ENCODE measurements at places on chromosomes 5 and 9. TPM values are rescaled to one million over a fixed set of nuclear protein-coding genes. Genes with fewer than 3 reads are reported as not detected.

GRCh38 chr5:756171-756570, 28.4 kb downstream of the ZDHHC11B start:
- DNase-seq: no peak

DNA sequence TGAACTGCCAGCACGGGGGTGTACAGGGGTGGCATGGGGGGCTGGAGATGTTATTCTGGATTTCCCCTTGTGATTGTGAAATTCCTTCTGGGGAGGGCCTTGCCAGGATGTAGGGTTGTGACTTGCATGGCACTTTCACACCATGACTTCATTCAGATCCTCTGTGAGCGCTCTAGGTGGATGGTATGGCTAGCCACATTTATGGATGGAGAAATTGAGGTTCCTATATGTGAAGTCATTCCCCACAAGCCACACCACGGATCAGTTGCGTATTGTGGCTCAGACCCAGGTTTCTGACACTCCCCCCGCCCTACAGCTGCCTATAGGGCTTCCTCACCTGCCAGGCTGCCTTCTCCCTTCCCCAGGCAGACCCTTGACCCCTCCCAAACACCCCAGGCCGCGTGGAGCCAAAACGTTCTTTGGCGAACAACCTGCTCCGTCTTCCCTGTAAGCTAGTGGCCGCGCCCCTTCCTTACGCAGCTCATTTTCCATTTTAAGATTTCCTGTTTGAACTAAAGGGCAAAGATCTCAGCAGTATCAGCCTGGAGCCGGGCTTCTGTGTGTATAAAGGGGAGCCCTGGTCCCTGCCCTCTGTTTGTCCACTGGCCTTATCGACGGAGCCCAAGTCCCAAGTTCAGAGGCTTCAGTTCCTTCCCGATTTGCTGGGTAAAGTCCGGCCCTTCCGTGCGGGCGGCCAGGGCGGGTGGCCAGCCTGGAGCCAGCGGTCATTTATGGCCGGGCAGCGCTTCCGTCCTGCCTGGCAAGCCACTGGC, 97.8 kb upstream of the KLF4 start:
- DNase-seq: no peak

DNA sequence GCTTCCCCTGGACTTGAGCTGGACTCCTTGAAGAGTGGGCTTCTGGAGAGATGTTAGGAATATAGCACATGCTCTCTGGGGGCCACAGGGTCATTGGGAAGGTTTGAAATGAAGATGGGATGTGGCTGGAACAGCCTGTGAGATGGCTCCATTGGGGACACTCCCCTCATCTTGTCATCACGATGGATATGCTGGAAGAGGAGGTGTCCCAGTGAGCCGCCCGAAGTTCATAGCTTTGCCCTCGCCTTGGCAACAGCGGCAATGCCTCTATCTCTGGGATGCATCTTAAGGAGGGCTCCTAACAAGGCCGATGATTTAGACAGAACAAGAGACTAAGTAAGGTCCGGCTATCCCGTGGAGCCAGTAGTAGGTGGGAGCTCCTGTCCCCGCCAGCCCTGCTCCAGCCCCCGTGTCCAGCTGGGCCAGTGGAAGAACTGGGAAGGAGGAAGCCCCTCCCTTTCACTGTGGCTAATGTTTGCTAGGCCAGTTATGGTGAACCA, 23.9 kb downstream of the AMBP start:
- DNase-seq: peak; percentile 5

DNA sequence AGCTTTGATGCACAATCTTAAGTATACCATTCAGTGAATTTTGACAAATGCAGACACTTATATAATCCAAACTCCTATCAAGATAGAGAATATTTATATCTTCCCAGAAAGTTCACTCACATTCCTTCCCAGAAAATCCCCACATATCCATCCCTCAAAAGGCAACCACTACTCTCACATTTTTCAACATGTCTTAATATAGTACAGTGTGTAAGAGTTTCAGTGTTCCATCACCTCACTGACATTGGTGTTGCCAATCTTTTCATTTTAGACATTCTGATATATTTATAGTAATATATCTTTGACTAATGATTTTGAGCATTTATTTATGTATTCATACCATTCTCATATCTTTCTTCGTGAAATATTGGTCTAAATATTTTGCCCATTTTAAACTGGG, 38.1 kb upstream of the JAK2 start:
- no peak for DNase-seq

GRCh38 chr5:180116077-180116999, 44.8 kb upstream of the RNF130 start:
- DNase-seq: no peak

DNA sequence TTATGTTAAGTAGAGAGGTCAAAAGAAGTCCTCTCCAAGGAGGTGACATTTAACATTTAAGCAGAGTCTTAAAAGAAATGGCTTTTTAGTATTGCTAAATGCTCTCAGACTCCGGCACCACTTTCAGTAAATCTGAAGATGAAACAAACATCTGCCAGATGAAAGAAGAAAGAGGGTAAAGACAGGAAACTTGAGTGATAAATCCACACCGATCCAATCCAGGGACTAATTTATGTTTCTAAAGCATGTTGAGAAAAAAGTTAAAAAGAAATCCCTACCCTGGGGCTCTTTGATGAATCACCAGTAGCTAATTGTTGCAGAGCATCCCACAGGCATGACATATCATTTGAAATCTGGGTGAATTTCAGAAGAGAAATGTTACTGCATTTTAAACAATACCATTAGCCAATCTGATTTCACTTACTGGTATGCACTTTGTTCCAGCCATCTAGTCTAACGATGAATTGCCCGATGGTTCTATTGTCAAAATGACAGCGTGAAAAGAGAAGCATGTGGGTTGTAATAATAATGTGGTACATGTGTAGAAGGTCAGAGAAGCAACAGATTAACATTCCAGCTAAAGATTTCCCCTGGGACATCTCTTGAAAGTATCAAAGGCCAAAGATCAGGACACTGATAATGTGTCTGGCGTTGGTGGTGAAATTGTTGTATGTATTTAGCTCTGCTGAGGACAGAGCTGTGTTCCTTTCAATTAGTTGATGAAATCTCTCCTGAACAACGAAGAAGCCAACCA, 485.7 kb downstream of the CSNK1G3 start:
- no peak for DNase-seq

DNA sequence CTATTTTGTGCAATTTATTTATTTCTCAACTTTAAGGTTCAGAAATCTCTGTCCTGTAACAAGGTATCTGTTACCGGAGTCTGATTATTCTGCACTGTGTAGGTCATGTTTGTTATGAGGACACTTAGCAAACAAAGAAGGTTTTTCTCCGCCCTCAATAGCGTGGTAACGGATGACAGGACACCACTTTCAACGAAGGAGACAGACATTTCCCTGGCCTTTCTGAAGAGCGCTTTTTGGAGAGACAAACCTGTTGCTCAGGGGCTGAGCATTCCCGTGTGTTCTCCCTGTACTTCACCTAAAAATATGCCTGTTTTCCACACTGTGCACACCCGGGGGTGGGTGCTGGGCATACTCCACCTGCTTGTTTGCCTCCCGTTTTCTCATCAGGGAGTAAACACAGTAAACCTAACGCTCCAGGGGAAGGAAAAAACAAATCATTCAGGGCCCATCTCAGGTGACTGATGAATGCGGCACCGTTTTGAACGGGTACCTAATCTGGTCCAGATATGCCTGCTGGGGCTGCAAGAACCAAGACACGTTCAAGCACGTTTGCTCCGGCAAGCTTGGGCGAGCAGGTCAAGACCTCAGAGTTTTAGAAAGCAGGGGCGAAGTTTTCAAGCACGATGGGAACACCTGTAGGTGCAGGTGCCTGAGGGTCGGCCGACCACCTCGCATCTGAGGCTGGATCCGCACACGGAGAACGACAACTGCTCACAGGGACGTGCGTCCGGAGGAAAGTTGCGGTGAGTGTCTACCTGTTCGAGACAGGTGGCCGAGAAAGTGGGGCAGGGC, 859 bp downstream of the RETREG1 start:
- DNase-seq: no peak

DNA sequence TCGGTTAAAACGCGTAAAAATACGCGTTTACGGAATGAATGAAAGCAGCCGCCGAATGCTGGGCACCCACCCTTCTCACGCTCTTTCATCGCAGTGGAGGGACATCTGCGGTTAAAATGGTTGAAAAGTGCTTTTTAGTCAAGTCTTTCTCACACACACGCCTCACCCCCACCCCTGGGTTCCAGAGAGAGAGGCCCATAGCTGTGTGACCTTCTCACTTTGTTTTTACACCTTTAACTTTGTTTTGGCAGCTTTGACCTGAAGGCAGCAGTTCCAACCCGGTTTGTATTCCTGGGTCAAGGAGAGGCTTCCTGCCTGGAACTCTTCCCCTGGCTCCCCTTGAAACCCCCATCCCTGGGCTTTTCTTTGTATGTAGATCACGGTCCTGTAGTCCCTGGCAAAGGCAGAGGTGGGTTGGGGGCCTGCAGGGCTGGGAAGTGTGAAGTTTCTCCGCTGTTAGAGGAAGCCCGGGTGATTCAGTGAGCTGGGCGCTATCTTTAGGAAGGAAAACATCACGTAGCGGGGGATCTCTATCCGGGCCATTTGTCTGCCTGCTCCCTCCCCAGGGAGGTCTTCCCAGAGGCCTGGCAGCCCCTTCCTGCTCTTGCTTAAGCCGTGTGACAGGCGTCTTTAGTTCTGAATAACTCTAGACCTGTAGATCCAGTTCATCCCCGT, 29.6 kb downstream of the SPRY4 start:
- no peak for DNase-seq

Gene PCDHGA8
- 9.0 TPM for total RNA-seq

Gene FOXI1
- total RNA-seq: not detected

Measured in uterus (tissue), 4 donors.